Motor neuron (in vitro differentiated cells): ENCODE measurements at places on chromosomes 2 and 18. TPM values are rescaled to one million over a fixed set of nuclear protein-coding genes. Genes with fewer than 3 reads are reported as not detected.
A peak's percentile ranks its signal among the peaks of the same experiment; 100 is the strongest.

DNA sequence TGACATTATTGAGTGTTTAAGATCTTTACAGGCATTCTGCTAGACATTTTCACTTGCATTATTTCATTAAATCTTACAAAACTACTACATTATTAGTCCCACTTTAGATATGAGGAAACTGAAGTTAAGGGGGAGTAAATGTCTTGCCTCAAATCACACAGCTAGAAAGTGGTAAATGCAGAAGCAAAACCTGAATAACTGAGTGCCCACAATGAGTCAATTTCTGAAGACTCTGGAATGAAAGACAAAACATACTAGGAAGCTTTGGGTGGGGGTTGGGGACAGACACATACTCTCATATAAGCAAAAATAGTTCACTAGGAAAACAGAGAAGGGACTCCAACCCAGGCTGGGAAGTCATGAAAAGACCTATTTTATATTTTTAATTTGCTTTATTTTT is 214.4 kb upstream of the LRATD1 start:
- no peak for ATAC-seq

- no peak for ATAC-seq
Observed at GRCh38 chr2:108220942-108221541, 18.7 kb upstream of the SULT1C3 start.

GRCh38 chr2:185771396-185771795 is 32.8 kb downstream of the FSIP2 start:
- no peak for ATAC-seq

- no peak for ATAC-seq
Observed at GRCh38 chr2:209367075-209367747, 56.6 kb upstream of the MAP2 start.

GRCh38 chr18:9066358-9066757 is 36.1 kb upstream of the NDUFV2 start:
- no peak for ATAC-seq

DNA sequence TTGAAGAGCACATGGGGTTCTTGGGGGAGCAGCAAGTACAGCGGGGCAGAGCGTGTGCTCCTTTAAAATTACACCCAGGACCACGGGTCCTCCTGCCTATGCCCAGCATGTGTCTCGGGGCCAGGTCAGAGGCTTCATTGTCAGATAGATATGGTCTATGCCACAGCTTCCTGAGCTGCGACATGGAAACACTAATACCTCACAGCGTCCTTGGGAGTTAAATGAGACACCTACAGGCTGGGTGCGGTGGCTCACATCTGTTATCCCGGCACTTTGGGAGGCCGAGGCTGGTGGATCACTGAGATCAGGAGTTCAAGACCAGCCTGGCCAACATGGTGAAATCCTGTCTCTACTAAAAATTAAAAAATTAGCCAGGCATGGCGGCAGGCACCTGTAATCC is 110.8 kb upstream of the ATL2 start:
- no peak for ATAC-seq

GRCh38 chr2:226256709-226257376 is 542.8 kb downstream of the IRS1 start:
- ATAC-seq: no peak

DNA sequence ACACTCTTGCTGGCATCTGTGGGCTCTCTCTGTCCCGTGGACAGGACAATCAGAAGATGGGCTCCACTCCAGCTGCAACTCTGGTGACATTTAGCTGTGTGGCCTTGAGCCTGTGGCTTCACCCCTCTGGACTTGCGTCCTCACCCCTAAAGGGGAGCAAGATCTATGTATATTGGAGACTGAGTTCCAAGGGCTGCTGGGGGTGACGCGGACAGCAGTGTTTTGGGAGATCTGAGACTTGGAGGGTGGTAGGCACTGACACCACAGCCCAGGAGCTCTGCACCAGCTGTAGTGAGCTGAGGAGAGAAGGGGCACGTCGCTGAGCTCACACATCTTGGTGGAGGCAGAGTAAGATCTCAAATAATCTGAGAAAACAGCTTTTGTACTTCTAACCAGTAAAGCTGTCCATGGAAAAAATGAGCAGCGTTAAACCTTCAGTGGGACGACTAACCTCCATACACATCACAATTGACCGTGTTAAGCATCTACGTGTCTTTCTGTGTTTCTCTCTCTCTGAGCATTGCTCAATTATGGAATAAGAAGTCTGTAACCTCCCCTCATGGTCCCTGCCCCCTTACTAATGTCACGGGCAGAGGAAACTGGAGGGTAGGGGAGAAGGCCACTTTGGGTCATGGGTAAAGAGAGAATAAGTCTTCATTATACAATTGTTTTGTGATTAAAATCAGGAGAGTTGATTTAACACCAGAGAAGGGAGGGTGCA is 85.8 kb downstream of the SH3RF3 start:
- ATAC-seq: no peak

GRCh38 chr2:46131-46470 is 204 bp downstream of the FAM110C start:
- ATAC-seq: peak; percentile 52

- ATAC-seq: no peak
Observed at GRCh38 chr2:57515366-57515765, 531.2 kb upstream of the VRK2 start.

DNA sequence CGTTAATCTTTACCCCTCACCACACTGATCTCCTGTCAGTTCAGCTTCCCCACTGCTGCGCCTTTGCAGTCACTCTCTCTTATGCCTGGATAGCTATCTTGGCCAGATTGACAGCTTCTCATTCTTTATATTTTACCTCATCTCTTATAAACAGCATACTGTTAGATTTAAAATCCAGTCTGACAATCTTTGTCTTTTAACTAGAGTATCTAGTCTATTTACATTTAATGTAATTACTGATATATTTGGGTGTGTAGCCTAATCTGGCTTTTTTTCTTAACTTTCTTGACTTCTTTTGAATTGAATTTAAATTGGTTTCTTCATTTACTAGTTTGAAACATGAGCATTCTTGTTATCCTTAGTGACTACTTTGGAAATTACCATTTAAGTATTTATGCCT is 225.1 kb downstream of the PRKCE start:
- no peak for ATAC-seq

DNA sequence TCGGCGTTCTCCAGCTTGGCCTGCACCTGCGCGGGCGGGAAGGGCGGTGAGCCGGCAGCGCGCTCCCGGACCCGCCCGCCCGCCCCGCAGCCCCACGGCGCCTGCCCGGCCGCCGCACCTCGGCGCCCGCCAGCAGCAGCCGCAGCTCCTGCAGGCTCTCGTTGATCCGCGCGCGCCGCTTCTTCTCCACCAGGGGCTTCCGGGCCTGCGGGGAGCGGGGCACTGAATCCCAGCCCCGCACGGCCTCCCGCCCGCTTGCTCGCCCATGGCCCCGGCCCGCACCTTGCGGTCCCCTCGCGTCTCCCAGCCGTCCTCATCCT is 335 bp downstream of the HES6 start:
- peak; percentile 13 for ATAC-seq

DNA sequence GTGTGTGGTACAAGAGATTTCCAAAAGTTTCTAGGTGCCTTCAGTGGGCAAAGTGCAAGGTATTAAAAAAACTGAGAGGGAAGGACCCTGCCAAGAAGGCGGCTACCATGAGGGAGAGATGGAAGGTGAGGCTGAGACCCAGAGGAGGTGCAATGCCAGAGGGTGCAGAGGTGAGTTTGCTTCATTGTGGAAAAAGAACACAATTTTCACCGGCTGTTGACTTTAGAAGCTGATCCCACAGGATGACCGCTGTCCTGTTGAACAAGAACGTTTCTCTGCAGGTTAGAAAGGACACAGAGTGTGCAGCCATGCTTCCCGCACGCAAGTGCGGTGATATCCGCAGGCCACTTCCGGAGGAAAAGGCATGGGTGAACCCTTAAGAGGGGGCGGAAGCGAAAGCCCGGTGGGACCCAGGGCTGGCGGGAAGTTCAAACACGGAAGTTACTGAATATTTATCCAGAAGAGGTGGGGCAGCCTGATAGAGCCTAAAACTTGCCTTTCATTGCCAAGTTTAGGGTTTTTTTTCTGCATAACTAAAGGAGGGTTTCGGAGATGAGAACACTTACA is 16.6 kb downstream of the SP110 start:
- no peak for ATAC-seq

GRCh38 chr2:215718436-215718835 is 282.6 kb upstream of the FN1 start:
- ATAC-seq: no peak

GRCh38 chr2:186892821-186893220 is 43.9 kb upstream of the ZSWIM2 start:
- no peak for ATAC-seq

GRCh38 chr2:88048541-88048940 is 7.0 kb downstream of the KRCC1 start:
- ATAC-seq: no peak

DNA sequence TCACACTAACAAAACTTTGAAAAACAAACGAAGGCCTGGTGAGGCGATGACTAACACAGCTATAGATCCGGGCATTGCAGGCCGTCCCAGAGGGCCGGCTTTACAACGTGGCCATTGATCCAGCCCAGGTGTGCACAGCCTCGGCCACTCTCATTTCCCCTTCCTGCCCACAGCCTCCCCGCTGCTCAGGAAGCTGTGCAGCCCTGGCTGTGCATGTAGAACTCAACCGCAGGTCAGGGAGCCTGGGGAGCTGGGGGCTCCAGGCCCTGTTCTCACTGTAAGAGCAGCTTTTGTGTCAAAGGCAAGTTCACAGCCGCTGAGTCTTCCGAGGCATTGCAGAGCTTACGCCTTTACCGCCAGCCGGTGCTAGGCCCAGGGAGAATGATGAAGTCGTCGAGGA is 87.2 kb downstream of the LONRF2 start:
- peak; percentile 10 for ATAC-seq

- ATAC-seq: no peak
Observed at GRCh38 chr2:238554468-238555315, 128.0 kb downstream of the ASB1 start.

- no peak for ATAC-seq
Observed at GRCh38 chr18:3665204-3665603, 215.2 kb downstream of the TGIF1 start.

DNA sequence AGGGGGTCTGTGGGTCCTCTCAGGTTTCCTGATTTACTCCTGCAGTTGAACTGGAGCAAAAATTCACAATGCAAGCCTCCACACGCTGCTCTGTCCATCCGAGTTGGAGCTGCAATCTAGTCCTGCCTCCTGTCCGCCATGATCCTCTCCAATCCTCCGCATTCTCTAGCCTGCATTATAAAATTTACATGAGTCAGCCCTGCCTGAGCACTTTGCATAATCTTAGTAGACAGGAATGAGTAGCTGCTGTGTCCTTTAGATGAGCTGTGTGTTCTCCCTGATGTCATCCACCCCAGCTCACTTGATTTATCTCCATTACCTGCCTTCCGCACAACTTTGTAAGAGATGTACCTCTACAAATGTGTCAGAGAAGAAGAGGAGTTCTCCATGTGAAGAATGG is 355.6 kb downstream of the STK39 start:
- ATAC-seq: no peak

- no peak for ATAC-seq
Observed at GRCh38 chr2:237603049-237603717, 12.6 kb upstream of the RAB17 start.

DNA sequence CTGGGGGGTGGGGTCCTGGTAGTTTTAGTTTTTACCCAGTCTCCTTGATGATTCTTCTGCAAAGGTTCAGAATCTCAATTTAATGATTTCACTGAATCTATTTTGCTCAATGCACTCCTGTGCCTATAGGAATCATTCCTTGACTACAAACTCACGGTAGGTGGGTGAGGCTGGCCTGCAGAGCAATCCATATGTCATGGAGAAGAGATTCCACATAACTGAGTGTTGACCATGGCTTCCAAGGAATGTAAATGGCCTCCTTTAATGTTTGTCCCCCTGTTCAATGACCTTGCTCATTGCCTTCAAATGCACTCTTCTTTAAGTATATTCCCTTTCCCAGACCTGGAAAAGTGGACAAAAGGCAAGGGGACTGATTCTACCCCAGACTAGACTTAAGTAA is 12.5 kb downstream of the FAP start:
- ATAC-seq: no peak

GRCh38 chr18:3225588-3225987 is 5.8 kb upstream of the MYOM1 start:
- ATAC-seq: no peak

DNA sequence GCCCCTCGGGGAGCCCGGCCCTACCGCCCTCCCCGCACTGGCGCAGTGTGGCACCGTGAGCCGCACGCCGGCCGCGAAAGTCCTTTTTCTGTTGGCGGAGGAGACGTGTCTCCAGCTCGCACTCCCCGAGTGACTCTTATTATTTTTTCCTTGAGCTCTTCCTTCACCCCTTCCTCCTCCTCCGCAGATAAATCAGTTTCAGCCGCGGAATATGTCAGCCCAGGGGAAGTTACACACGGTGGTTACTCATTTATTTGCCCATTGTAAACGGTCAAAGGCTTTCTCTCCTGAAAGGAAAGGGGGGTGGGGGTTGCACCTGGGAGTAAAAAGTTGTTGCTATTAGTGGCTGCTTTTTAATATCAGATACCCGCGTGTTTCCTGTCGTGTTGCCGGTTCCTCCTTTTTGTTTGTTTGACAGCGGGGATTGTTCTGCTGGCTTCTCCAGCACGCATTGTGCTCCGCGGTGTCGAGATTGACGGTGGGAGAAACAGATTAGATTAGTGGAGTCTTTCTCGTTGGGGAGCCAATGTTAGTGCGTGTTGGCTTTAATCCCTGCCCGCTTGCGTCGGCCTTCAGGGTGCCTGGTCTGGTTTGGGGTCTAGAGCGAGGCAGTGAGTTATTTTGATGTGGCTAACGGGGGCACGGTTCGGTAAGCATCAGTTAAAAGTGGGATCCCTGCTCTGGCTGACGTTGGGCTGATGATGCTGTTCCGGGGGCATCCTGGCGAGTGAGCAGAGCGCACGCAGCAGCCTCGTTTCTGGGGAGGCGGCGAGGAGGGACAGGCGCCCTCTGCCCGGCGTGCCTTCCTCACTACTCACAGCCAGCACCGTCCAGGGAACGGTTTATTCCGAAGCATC is 1.6 kb downstream of the CRIM1 start:
- peak; percentile 20 for ATAC-seq

DNA sequence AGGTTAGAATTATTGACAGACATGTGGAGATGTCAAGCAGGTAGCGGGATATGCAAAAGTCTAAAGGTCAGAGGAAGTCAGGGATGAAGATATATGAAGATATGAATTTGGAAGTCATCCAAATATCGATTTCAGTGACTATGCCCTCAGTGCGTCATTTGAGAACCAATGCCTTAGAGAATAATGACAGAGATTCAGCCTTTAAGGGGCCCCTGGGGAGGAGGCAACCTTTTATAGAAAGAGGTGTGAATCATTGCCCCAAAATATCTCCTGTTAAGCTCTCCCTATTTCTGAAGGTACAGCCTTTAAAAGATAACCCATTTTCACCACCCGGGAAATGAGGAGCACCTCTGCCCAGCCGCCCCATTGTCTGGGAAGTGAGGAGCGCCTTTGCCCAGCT is 223.4 kb downstream of the NCKAP5 start:
- ATAC-seq: no peak

GRCh38 chr2:178241844-178242551 is 47.7 kb downstream of the OSBPL6 start:
- ATAC-seq: peak; percentile 85

TRPM8 gene
- 0.16 and 0.75 TPM in 2 replicates for total RNA-seq

KCNF1 gene
- 0.34 and 0.35 TPM in 2 replicates for total RNA-seq

KLHL41 gene
- total RNA-seq: 0.63 and 0.91 TPM in 2 replicates

HOXD13 gene
- 0.28 TPM in 1 of 2 replicates, not detected in the other for total RNA-seq

REG3G gene
- 0.66 and 3.3 TPM in 2 replicates for total RNA-seq

TSPYL6 gene
- total RNA-seq: 0.22 and 0.56 TPM in 2 replicates

GAD1 gene
- total RNA-seq: 18.7 and 18.9 TPM in 2 replicates

ITGA6 gene
- 23.1 and 24.5 TPM in 2 replicates for total RNA-seq

CXCR4 gene
- 109 and 112 TPM in 2 replicates for total RNA-seq

IL36B gene
- 0.31 TPM in 1 of 2 replicates, not detected in the other for total RNA-seq

TANC1 gene
- 19.6 and 33.7 TPM in 2 replicates for total RNA-seq

MAL gene
- 1.8 and 2.9 TPM in 2 replicates for total RNA-seq
